ENCODE measurements at places on chromosomes 16 and 17. TPM values are rescaled to one million over a fixed set of nuclear protein-coding genes. Genes with fewer than 3 reads are reported as not detected.

HOXB6 gene
- not detected for total RNA-seq

CBX2 gene
- total RNA-seq: 5.7 TPM

CLEC10A gene
- 1.6 TPM for total RNA-seq

SLC7A6 gene
- total RNA-seq: 9.4 TPM

REXO5 gene
- total RNA-seq: 5.2 TPM

CHST5 gene
- not detected for total RNA-seq

SDR42E2 gene
- total RNA-seq: not detected

ABCA8 gene
- 116 TPM for total RNA-seq

GPRC5B gene
- 38.6 TPM for total RNA-seq

KRTAP4-6 gene
- not detected for total RNA-seq

CTRB2 gene
- not detected for total RNA-seq

TEKT3 gene
- total RNA-seq: not detected

ITGB4 gene
- total RNA-seq: 3.1 TPM

CNGB1 gene
- not detected for total RNA-seq

NOL11 gene
- total RNA-seq: 57.9 TPM

EVI2B gene
- total RNA-seq: 0.52 TPM

AXIN2 gene
- total RNA-seq: 19.8 TPM

SMIM36 gene
- total RNA-seq: not detected

DLG4 gene
- 7.3 TPM for total RNA-seq

NECAB2 gene
- total RNA-seq: not detected

GNG13 gene
- not detected for total RNA-seq

SPATA32 gene
- total RNA-seq: not detected

APOBR gene
- under 0.01 TPM for total RNA-seq

SOCS1 gene
- 1.0 TPM for total RNA-seq

GCGR gene
- total RNA-seq: not detected

CFAP119 gene
- 1.6 TPM for total RNA-seq

CLEC18A gene
- under 0.01 TPM for total RNA-seq

TVP23A gene
- total RNA-seq: 2.6 TPM

GUCY2D gene
- not detected for total RNA-seq

LDHD gene
- total RNA-seq: 6.3 TPM

RPH3AL gene
- 1.6 TPM for total RNA-seq

SOX9 gene
- total RNA-seq: 6.3 TPM

ATP1B2 gene
- 1.6 TPM for total RNA-seq

ODAD4 gene
- total RNA-seq: 1.0 TPM

EME2 gene
- 5.2 TPM for total RNA-seq

ZNF423 gene
- 16.7 TPM for total RNA-seq

TBC1D3E gene
- not detected for total RNA-seq

AANAT gene
- total RNA-seq: not detected

AGRP gene
- not detected for total RNA-seq

C16orf86 gene
- total RNA-seq: 3.1 TPM

FDXR gene
- 3.7 TPM for total RNA-seq

All from skeletal muscle tissue (tissue), 5 donors.